Esophagus squamous epithelium (tissue), 5 donors: ENCODE measurements at places on chromosomes 7 and 10.

- DNase-seq, result no peak
These were observed 43.2 kb downstream of the MTURN start for GRCh38 chr7:30177965-30178364.

- no peak for DNase-seq
These were observed 47.7 kb upstream of the BICC1 start for GRCh38 chr10:58464956-58465355.

DNA sequence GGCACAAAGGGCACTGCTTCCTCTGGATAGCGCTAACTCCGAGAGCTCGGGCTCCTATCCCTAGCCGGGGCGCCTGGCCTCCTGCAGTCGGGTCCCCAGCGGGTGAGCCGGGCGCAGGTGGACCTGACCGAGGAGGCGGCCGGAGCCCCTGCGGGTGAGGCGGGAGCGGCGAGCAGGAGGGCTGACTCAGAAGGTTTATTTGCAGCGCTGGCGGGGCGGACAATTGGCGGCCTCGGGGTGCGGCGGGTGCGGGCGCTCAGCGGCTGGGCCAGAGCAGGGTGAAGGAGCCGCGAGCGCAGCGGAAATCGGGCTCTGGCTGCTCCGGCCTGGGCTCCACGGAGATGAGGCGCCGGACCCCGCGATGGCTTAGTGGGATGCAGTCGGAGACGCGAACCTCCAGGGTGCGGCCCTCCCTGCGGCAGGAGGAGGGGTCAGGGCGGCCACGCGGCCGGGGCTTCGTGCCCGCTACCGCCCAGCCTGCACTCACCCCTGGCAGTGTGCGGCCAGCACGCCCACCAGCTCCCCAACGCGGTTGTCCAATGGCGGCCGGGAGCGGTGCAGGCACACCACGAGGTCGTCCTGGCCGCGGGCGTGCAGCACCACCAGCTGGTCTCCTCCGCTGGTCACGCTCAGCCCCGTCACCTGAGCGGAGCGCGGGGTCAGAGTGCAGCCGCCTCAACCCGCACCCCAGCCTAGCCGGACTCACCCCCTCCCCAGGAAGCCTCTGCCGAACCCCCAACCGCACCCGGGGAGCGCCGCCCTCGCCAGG is 16.1 kb downstream of the MYO1G start:
- no peak for DNase-seq

DNA sequence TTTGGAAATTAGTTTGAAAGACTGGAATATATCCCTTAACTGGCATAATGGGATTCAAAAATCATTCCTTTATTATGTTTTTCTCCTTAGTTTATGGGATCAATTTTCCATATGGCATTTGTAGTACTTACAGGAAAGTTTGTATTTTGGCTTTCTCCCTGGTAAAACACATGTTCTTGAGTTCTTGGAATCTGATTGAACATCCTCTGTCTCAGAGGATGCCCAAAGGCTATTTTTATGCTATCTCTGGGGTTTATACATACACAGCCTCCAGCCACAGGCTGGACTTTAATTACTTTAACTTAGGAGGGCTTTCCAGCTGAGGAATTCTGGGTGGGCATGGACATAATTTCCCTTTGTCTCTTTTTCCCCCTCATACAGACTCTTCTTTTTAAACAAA is 236.4 kb downstream of the HGF start:
- DNase-seq, result no peak

GRCh38 chr10:11579885-11580284 is 31.6 kb downstream of the USP6NL start:
- no peak for DNase-seq

GRCh38 chr10:45379891-45380540 is 6.0 kb downstream of the ALOX5 start:
- DNase-seq, result no peak

DNA sequence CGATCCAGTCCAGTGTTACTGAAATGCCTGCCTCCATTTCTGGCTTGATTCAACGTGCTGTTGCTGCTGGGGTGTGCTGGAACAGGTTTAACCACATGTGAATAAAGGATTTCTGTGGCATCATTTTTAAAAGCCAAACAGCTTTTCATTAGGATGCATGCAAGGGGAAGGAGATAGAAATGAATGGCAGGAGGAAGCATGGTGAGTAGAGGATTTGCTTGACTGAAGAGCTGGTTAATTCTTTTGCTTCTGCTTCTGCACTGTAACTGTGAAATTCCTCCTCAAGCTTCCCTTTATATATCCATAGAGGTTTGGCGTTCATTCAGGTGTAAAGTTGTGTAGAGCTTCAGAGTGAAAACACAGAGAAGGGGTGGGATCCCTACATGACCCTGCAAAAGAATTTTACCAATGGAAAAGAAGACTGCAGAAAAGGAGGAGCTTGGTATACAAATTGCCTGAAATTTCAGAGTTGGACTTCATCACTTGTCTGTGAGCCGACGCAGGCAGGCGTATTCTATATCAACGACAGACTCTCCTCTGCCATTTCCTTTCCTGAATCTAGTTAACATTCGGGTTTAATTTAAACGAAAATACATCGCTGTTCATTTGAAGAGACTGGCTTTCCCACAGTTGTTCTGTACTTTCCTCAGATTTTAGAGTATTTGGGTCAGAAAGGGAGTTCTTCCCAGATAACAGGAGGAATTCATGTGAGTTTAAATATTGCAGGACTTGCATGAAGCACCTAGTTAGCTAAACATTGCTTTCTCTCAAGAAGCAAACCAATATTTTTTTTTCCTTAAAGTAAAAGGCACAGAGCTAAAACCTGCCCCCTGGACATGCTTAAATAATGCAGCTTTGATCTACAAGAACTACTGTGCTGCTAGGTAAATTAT is at the start of gene SOSTDC1:
Gene SOSTDC1, minus strand, starts transcription at position 270 of the 893 bp plus-strand sequence. Its CDS starts 70 bp downstream, at position 200.
- DNase-seq, result no peak

DNA sequence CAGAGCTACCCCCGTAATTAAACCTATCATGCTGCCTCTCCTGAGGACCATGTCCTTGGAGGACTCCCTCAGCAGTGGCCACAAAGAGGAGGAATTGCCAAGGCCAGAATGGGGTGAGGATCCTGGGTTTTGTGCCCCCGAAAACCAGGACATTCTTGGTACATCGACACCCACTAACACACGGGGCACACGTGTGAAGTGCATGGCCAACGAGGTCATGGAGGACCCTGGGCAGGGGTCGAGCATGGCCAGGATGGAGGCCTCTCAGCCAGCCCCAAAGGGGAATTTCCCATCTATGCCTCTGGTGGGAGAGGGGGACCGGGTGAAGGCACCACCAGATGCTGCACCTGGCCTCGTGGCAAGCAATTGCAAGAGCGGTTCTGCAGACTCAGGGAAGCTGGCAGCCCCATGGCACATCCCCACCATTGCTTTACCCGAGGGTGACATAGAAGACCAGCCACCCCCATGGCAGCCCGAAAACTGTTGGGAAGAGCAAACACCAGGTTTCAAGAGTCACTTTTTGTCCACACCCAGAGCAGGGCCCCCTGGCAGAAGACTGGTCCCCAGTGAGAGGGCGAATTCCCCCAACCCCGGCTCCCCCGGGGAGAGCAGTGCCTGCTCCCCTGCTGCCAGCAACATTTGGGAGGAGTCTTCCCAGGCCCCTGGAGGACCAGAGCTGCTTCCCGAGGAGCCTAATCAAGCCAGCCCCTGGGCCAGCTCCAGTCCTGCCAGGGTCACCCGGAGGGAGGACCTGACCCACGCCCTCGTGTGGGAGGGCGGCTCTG is 26.4 kb downstream of the C10orf71 start:
- DNase-seq, result no peak

- no peak for DNase-seq
These were observed 55.5 kb upstream of the LOXL4 start for GRCh38 chr10:98323221-98324164.

DNA sequence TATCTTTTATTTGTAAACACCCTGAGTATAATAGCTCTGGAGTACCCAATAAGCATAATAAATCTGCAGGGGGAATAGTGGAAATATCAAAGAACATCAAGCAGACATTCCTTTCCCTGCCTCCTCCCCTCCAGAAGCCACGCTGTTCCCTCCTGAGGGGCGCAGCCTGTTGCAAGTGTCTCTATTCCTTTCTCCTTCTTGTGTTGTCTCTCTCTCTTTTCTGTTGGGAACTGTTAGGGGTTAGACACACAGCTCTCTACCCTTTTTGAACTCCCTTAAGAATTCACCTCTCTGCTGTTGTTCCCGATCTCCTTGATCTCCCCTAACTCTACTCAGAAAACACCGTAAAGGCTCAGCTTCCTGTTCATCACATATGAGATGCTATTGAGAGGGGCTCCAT is 178.0 kb upstream of the FZD1 start:
- no peak for DNase-seq

DNA sequence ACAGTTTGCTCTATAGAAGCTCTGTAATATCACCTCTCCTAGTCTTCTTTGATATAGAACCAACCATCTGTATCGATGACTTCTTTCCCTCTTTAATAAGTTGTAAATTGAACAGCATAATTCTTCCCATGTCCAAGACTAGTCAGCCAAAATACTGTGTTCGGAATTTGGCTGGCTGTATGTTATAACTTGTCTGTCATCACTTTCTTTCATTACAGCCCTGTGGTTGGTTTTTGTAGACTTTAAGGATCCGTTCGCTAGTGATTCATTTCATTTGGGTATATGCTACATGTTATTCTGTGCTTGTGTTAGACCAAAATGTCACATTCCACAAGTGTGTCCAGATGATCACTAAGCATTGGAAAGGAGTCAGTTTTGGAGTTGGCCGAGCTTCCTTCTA is 155.4 kb upstream of the ITGB1 start:
- no peak for DNase-seq

DNA sequence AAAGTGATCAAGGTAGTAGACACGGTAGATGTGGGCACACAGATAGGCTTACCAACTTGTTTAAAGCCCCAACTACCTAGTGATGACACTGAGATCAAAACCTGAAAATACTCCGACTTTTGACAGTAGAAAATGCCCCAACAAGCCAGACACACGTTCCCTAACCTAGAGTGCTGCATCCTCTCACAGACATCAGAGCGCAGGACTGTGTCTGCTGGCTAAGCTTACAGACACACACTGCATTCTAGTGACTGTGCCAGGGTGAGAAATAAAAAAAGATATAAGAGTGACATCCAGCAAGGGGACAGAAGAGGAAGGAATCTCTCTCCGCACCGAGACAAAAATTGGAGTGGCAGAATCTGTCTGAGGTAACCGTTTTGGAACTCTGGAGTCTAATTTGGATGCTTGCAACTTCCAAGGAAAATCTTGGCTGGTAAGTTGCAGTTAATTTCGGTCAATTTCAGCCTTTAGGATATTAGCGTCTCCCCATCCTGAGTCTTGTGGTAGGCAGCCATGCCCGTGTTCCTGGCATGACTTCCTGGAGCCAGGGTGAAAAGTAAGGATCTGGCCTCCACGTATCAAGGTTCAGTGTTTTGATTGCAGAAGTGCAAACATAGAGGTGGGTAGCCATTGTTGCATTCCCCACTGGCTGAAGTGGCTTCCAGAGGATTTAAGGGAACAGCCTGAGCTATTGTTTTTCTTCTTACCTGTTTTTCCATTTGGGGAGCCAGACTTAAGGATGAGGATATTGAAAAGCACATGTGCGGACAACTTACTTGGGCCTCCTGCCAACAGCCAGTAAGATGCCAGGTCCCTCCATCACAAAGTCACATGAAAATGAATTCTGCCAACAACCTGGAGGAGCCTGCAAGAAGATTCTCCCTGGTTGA is 124.1 kb downstream of the SMURF1 start:
- DNase-seq, result no peak

DNA sequence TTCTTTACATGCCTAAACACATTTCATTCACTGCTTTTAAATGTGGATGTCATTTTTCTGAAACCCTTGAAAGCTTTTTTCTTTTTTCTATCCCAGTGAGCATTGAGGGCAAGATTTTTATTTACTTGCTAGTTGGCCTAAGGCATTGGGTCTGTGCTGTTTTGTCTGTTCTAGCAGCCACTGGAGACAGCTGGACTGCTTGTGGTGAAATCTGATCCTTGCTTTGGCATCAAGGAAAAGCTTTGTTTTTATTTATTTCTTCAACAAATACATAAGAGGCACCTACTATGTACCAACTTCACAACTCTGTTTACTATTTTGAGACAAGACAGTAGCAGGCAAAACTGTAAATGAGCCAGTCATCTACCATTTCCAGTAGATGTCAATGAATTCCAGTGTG is 28.4 kb upstream of the PDLIM1 start:
- no peak for DNase-seq

DNA sequence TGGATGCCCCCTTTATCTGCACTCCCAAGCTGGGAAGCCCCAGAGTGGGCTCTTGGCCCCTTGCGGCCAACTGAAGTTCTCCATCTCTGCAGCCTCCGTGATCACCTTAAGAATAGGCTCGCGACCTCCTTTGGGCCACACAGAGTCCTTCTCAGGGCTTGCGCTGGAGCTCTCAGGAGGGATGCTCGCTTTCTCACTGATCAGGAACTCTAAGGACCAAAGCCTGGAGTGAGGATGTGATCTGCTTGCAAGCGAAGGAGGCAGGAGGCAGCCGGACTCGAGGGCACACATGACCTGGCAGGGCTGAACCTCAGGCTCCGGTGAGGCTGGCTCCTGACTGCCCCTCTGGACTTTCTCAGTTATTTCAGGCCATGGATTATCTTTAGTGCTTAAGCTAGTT is 192.1 kb upstream of the MKI67 start:
- DNase-seq, result no peak

DNA sequence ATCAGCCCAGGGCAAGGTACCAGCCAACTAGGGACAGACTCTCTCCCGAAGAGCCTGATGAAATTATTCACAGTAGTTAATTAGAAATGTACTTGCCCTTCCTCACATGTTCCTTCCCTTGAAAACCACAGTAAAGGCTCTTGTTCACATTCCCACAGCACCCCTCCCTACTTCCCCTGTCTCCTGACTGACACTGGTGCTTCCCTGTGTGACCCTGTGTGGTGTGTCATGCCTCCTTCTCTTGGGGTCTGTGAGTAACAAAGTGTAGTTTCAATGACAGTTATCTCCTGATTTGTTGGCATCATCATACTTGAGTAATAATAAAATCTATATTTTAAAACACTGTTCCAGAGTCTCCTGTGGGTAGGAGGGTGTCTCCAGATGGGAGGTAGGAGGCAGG is 209.7 kb downstream of the ABCA13 start:
- DNase-seq, result no peak

DNA sequence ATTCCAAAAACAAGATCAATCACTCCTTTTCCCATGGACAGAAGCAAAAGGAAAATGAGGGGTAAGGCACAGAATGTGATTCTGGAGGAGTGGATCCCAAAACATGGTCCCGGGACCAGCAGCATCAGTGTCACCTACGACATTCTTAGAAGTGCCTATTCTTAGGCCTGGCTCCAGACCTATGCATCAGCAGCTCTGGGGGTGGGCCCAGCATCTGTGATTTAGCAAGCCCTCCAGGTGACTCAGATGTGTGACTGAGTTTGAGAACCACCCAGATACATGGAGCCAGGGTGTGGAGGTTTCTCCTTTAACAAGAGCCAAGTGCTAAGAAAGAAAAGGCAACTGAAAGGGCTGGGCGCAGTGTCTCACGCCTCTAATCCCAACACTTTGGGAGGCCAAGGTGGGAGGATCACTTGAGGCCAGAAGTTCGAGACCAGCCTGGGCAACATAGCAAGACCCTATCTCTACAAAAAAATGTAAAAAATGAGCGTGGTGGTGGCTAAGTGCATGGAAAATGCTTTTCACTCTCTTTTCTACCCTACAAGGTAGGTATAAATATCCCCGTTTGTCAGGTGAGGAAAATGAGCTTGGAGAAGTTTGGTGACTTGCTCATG is 17.1 kb upstream of the ARPC1A start:
- DNase-seq, result no peak

- DNase-seq, result no peak
These were observed 81.4 kb downstream of the HECW1 start for GRCh38 chr7:43193893-43194292.
